GM23338 (cell line): ENCODE measurements at places on chromosomes 11 and 22. TPM values are rescaled to one million over a fixed set of nuclear protein-coding genes. Genes with fewer than 3 reads are reported as not detected.

The UPK3A gene
- total RNA-seq = 0.89 TPM in 1 of 2 replicates, not detected in the other

The KIRREL3 gene
- 0.08 and 1.5 TPM in 2 replicates for total RNA-seq

The NUP50 gene
- total RNA-seq = 96.6 and 97.4 TPM in 2 replicates

The FOSL1 gene
- total RNA-seq = 10.1 and 14.6 TPM in 2 replicates

The MMP27 gene
- not detected in 2 replicates for total RNA-seq

The NLRP10 gene
- 2.7 and 4.3 TPM in 2 replicates for total RNA-seq

The CHID1 gene
- total RNA-seq = 51.2 and 67.3 TPM in 2 replicates

The CLCF1 gene
- total RNA-seq = 0.19 TPM in 1 of 2 replicates, not detected in the other

The ARSA gene
- total RNA-seq = 8.2 and 8.6 TPM in 2 replicates

The DNAJB7 gene
- total RNA-seq = not detected in 2 replicates

The CCDC73 gene
- total RNA-seq = 0.08 TPM in 1 of 2 replicates, not detected in the other

The GPR83 gene
- 0.17 and 0.23 TPM in 2 replicates for total RNA-seq

The OR52N4 gene
- total RNA-seq = 0.27 TPM in 1 of 2 replicates, not detected in the other

The SLC25A17 gene
- 40.0 and 43.6 TPM in 2 replicates for total RNA-seq
